ENCODE measurements at places on chromosomes 3 and 15.

GRCh38 chr15:48177383-48177765, 721 bp downstream of the MYEF2 start:
- DNase-seq = no peak

- DNase-seq = no peak
Measured at GRCh38 chr3:51961602-51962569, 5.4 kb downstream of the PCBP4 start.

DNA sequence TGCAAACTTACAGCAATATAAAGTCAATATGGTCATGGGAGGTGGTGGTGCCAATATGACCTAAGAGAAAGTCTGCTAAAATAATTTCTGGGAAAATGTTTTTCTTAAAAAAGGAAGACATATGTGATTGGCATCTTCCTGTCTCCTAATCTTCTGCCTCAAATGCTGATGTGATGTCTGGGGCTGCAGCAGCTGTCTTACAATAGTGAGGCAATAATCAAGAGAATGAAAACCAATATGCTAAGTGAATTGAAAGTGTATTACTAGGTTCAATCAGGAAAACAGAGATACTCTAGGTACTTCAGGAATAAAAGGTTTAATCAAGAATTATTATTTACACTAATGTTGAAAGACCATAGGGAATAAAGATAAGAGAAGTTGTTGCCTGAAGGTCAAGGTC, 7.2 kb upstream of the STT3B start:
- no peak for DNase-seq

DNA sequence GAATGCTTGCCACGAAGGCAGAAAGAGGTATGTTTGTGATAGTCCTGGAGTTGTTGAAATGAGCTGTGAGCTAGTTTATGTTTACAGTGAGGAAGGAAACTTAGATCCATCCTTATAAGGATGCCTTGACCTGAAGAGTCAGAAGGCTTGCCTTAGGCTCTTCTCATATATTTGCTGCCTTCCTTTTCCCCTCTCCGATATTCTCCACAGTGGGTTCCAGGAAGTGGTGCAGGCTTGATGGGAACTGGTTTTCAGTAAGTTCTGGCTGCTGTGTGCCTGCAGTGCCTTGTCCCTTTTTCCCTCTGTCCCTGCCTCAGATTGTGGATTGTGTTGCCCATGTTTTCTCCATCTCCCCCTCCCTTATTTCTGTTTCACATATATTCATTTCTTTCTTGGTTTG, 287.3 kb upstream of the UBE2E1 start:
- no peak for DNase-seq

- no peak for DNase-seq
Measured at GRCh38 chr3:882533-882932, 210.3 kb upstream of the CNTN6 start.

GRCh38 chr3:138222131-138222941, 35.2 kb downstream of the ARMC8 start:
- no peak for DNase-seq

GRCh38 chr15:85681386-85681785, 113.3 kb downstream of the KLHL25 start:
- no peak for DNase-seq

Data from activated effector memory CD4-positive, alpha-beta T cell treated with Interleukin-2 at 50 U/mL for 16 hours (primary cell).